Bronchus fibroblast of lung (primary cell): ENCODE measurements at places on chromosomes 3 and 15. TPM values are rescaled to one million over a fixed set of nuclear protein-coding genes. Genes with fewer than 3 reads are reported as not detected.

The OR5K1 gene
- total RNA-seq = not detected in 2 replicates

The SENP8 gene
- total RNA-seq = 1.5 and 2.0 TPM in 2 replicates

The CTXND1 gene
- total RNA-seq = not detected in 2 replicates

The ANKRD63 gene
- not detected in 2 replicates for total RNA-seq

The GPR149 gene
- not detected in 2 replicates for total RNA-seq

The LYSMD2 gene
- 4.8 and 5.4 TPM in 2 replicates for total RNA-seq

The SELENOK gene
- 21.2 and 21.6 TPM in 2 replicates for total RNA-seq

The CCR8 gene
- total RNA-seq = not detected in 2 replicates

The NANOGP8 gene
- not detected in 2 replicates for total RNA-seq

The PBRM1 gene
- 42.2 and 48.6 TPM in 2 replicates for total RNA-seq

The GOLGA8T gene
- total RNA-seq = 0.15 TPM in 1 of 2 replicates, not detected in the other

The TMEM158 gene
- 40.4 and 48.8 TPM in 2 replicates for total RNA-seq

The TFDP2 gene
- 25.6 and 28.9 TPM in 2 replicates for total RNA-seq

The ZBED2 gene
- not detected in 2 replicates for total RNA-seq

The PDE12 gene
- 15.1 and 16.5 TPM in 2 replicates for total RNA-seq
